Hematopoietic multipotent progenitor cell (in vitro differentiated cells): ENCODE measurements at places on chromosomes 1 and 21. TPM values are rescaled to one million over a fixed set of nuclear protein-coding genes. Genes with fewer than 3 reads are reported as not detected.
A peak's percentile ranks its signal among the peaks of the same experiment; 100 is the strongest.

LYPD8 gene
- 0.54 TPM for total RNA-seq

SUSD4 gene
- not detected for total RNA-seq

PPP1R12B gene
- 40.1 TPM for total RNA-seq

EPHA10 gene
- under 0.01 TPM for total RNA-seq

APOBEC4 gene
- total RNA-seq, result not detected

DNA sequence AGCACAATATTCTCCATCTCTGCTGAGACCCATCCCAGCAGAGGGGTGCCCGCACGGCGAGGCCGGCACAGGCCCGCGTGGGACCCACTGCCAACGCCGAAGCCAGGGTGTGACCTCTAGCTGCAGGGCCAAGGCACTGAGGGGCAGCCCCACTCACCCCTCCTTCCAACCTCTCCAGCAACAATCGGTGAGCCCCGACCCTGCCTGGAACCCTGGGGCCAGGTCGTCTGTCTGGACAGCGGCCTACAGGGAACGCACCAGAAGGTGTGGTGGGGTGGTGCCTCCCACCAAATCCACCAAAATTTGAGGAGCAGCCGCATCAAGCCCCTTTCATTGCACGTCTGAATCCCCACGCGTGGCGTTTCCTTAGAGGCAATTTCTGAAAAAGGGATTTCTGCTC, 63.0 kb upstream of the ADARB1 start:
- DNase-seq, result no peak

DNA sequence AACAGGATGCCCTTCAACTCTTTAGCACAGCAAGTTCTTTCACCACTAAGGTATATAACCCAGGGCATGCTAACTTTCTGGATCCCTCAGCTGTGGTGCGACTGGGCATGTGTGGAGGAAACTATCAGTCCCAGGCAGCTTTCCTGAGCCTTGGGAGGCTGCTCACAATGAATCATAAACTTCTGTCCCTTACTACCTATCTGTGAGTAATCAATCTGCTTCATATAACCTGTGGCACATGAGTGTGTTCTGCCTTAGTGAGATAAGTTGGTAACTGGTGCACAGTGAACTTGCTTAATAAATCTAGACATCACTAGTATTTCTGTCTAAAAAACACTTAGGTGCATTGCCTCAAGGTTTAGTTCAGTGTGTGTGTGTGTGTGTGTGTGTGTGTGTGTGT, 158.0 kb downstream of the GPATCH2 start:
- no peak for DNase-seq

DNA sequence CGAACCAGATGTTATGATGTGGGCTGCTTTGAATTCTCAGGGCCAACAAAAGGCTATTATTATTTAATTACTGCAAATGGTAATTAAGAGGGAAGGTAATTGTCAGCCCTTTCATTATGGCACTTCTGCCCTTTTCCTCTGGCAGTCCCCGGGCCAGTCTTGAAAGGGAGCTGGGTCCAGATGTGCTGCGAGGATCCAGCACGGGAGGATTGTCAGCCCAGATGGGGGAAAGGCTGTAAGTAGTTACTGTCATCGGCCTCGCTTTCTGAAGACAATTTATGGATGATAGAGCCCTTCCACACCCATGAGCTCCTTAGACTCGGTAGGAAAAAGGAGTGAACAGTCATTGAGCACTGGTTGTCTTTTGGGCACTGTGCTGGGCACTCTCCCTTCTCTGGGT, 8.7 kb upstream of the ZNF362 start:
- no peak for DNase-seq

DNA sequence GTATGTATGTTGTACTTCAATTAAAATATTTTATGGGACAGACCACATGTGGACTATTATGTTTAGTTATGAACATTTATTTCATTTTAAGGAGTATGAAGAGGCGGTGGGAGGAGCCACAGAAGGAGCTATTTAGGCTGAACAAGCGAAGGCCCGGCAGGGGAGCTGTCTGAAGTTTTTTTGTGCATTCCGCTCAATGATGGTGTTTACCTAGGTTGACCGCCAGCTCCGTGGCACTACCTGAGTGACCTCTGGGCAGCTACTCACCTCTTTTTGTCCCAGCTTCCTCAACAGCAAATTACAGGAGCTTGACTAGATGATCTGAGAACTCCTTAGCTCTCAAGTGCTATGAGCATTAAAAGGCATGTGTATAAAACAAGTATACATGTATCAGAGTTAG, 32.7 kb upstream of the C1orf198 start:
- no peak for DNase-seq

DNA sequence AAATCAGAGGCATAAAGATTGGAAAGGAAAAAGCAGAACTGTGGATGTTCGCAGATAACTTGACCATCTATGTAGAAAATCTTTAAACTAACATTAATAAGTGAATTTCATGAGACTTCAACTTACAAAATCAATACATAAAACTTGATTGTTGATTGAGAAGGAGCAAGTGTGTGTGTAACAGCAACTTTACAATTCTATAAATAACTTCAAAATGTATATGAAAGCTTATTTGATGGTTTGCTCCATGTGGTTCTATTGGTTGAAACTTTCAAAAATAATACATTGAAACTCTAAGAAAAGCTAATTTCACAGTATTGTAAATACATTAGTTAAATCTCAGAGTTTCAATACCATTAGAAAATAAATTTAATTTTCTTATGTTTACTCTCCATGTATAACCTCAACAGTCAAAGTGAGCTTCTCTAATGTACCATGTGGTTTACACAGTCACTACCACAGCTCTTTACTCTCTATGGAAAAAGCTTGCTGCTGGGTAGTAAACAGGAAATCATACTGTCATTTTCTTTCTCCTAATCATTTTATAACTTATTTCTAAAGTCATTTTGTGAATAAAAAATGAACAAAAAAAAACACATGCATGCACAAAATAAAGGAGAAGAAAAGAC, 12.0 kb downstream of the AKT3 start:
- DNase-seq, result no peak

DNA sequence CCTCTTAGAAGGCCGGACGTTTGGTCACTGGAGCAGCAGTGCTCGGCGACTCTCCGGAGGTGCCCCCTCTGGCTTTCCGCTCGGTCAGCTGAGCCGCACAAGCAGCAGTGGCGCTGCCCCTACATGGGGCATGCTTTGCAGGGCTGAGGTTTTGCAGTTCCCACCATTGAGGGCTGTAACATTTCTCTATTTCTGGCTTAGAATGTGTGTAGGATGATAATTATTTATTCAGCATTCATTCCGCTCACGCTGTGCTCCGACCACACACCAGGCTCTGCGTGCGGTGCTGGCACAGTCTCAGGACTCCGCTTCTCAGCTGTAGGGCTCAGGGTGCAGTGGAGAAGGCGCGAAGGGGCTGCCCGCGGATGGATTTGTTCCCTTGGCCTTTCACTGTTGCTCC, 119.5 kb downstream of the PCBP3 start:
- DNase-seq, result no peak

GRCh38 chr21:42176859-42177258, 42.1 kb upstream of the ABCG1 start:
- no peak for DNase-seq

DNA sequence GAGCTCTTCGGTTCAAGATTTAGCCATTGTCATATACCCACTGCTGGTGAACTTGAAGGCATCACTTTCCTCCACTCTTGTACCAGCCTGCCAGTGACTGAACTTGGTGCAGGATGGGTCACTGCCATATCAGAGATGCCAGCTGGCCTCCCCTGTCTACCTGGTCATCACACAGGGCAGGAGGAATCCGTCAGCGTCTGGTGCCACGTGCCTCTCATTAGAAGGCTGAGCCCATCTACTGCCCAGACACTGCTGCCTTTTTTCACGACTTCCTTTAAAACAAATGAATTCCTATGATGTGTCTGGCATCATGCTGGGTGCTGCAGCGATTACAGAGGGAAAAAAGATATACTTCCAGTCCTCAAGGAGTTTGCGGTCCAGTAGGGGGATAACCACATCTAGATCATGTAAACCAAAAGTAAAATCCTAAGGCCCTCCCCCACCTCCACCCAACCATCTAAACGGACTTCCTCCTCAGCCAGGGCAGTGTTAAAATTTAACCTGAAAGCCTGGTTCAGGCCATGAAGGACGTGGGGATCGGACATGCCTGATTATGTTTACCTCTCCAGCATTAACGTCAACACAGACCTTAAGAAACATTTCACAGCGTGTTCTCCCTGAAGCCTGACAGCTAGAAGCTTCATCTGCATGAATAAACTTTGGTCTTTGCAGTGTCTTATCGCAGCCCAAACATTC, 29.2 kb upstream of the PDE9A start:
- DNase-seq, result no peak

- no peak for DNase-seq
Observed at GRCh38 chr1:119115311-119115710, 25.1 kb downstream of the WARS2 start.

DNA sequence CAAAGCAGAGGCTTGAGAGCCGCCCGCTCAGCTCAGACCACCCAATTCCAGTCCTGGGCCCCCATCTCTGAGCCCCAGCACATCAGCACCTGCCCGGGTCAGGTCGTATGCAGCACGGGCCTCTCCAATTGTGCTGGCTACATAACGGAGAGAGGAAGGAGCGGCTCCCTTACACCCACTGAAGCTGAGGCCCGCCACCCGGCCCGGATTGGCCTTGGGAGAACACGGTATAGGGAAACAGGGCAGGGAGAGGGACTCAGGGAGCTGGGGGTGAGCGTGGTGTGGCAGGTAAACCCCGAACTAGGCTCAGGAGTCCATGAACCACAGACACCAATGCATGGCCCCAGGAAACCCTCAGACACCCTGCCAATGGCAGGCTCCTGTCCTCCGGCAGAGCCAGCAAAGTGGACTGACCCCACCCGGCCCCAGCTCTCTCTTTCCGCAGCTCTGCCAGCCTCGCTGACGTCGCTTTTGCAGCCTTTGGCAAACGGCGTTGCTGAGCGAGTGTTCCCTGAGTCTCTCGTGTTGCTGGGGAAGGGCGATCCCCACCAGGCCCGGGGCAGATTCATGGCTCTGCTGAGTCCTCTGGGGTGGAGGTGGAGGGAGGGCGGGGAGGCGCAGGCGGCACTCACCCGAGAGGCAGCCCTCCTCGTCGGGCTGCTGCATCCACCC, 16.5 kb downstream of the MEGF6 start:
- DNase-seq, result no peak

- peak; percentile 13 for DNase-seq
Observed at GRCh38 chr1:171841931-171842761, 848 bp downstream of the DNM3 start.

- no peak for DNase-seq
Observed at GRCh38 chr1:31872658-31873636, 57.1 kb upstream of the SPOCD1 start.

GRCh38 chr1:98051065-98051675, 130.3 kb upstream of the DPYD start:
- peak; percentile 87 for DNase-seq

GRCh38 chr1:184507165-184507564, 120.3 kb downstream of the C1orf21 start:
- no peak for DNase-seq

DNA sequence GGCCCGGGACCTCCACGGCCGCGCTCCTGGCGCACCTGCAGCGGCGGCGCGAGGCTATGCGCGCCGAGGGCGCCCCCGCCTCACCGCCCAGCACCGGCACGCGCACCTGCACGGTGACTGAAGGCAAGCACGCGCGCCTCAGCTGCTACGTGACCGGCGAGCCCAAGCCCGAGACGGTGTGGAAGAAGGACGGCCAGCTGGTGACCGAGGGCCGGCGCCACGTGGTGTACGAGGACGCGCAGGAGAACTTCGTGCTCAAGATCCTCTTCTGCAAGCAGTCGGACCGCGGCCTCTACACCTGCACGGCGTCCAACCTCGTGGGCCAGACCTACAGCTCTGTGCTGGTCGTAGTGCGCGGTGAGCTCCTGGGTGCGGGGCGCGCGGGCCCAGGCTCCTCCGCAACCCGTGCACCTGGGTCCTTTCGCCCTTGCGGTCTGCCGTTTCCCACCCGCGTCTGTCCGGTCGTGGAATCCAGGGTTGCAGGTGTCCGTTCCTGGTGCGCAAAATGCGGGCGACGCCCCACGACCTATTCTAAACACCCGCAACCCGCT, 4.6 kb downstream of the OBSCN start:
- no peak for DNase-seq

DNA sequence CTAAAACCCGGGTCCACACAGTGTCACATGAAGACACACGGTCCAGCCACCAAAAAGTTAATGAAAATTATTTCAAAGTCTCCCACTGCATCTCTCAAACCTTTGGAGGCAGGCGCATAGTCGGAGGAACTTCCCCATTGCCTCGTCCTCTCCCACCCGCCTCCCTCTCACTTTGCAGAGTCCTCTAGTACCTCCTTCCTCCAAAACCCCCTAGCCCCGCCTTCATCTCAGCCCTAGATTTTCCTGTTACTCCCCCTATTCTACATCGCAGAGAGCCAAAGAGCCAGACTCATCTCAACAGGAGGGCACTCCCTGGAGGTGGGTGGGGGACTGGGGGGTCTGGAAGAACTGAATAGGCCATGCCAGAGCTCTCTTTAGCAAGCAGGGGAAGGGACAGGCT, 79.3 kb downstream of the DISP3 start:
- peak; percentile 19 for DNase-seq

GRCh38 chr1:236204656-236205055, 62.3 kb downstream of the GPR137B start:
- DNase-seq, result no peak

- DNase-seq, result no peak
Observed at GRCh38 chr1:234094172-234094571, 189.7 kb downstream of the SLC35F3 start.
